Stimulated activated CD8-positive, alpha-beta memory T cell treated with anti-CD3 and anti-CD28 coated beads, Interleukin-15, amount 100 ng/mL, for 4 hours (primary cell): ENCODE measurements at places on chromosomes 5 and 9.
A peak's percentile ranks its signal among the peaks of the same experiment; 100 is the strongest.

GRCh38 chr9:5800969-5801738, 31.8 kb downstream of the ERMP1 start:
- DNase-seq: no peak

DNA sequence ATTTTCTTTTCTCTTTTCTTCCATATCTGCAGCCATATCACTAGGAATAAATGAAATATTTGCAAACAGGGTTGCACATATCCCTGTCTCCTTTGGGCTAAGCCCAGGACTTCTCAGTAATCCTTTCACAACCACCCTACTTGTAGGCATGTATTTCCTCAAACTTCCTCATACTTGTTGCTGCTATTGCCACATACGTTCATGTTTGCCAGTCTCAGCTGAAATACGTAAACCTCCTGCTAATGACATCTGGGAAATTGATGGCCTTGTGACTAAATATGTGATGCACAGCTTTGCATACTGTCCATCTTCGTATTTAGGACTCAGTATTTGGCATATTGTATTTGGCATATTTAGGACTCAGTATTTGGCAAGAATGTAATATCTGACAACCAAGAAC, 224.6 kb downstream of the PLK2 start:
- no peak for DNase-seq

DNA sequence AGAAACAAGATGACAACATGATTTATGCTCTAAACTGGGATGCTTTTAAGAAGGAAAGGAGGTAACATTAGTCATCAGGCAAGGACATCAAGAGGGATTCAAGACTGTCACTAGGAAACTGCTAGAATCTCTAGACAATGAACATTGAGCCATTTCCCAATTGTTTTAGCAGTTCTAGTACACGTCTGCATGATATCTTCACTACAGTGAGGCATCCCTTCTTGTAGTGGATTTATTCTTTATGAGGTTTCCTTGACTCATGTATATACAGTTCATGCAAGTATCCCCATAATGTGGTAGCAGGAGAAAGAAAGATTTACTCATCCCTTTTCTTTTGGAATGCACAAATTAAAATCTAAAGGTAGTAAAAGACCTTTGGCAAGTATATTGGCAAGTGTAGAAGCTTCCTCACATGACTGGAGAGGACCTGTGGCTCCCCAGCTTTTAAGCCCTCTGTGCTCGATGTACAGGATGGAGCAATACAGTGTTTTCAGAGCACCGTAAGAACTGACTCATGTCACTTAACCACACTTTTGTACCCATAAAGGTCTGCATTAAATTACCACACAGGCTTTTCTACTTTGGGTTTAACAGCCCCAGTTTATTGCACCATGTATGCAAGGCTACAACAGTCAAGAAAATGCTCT, 335.9 kb downstream of the SEMA5A start:
- DNase-seq: no peak

GRCh38 chr9:123267481-123268198, 746 bp downstream of the STRBP start:
- DNase-seq: no peak

DNA sequence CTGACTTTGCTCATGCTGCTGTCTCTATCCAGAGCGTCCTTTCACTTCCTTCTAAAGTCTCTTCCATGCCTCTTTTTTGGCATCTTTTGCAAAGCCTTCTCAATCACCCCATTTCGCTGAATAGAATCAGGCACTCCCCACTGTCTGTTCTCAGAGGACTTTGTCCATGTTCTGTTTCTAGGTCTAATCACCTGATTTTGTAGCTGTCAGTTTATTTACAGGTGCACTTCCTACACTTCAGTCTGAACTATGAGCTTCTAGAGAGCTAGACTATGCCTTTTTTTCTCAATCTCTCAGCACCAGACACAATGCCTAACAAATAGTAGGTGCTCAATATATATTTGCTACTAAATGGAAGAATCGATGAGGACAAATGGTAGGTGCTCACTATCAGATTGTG, 29.9 kb downstream of the TLR4 start:
- no peak for DNase-seq

DNA sequence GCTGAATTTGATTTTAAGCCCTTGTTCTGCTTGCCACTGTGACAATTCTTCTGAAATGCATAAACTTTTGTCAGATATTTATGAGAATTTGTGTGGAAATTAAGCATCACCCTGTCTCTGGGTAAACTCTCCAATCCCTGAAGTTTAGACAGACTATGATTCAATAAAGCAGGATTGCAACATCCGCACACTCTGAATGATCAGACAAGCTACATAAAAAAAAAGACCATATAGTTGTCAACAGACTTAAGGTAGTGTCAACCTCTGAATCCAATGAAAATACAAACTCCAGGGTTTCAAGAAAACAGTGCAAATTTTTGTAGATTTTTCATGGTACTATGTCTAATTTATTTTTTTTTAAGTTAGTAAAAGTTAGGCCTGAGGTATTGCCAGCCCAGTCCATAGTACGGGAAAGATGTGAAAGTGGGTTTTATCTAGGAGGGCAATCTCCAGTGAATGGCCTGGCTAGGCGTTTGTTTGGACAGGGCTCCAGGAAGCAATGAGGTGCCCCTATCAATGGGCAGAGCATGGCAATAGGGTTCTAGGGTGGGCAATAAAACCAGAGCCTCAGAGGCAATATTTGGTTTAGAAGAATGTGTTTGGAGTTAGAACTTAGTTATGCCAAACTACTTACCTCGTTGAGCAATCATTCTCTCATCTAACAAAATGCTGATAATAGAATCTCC, 762.6 kb upstream of the SEMA6A start:
- no peak for DNase-seq

- no peak for DNase-seq
Measured at GRCh38 chr9:78848061-78848460, 551.1 kb downstream of the PSAT1 start.

DNA sequence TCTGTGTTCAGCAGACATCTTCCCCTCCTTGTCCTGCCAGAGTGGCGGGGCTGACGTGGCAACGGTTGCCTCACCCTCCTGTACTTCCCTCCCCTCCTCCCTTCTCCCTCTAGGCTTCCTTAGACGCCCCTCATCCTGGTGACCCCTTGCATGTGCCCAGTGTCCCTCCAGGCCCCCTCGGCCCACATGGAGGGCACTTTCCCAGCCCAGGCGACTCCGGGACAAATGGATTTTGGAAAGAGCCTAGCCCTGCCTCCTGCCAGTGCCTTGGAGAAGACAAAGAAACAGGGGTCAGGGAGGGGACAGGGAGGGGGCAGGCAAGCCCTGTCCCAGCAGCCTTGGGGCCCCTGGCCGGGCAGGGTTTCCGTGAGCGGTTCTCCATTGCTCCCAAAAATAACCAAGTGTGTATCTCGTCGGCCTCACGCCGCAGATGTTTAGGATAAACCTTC, 38.3 kb upstream of the NEURL1B start:
- no peak for DNase-seq

DNA sequence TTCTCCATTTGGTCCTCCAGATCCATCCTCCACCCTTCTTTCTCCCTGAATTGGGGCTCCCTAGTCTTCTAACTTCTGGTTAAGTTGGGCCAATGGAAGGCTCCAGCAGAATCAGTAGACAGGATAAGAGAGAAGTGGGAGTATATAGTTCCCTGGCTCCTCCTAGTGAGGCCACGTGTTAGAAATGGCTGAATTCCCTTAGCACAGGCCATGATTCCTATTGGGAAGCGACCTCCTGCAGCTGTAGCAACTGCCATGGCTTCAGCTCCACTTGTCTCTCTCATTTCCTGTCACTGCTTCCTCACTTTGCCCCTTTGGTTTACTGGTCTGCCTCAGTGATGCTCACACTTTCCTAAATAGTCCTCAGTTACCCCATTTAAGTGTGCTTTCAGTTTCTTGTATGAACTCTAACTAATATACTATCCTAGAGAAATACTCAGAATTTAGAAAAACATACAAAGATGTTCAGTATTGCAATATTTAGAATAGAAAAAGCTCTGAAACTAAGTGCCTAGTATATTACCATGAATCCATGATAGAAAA, 104.8 kb upstream of the SMARCA2 start:
- DNase-seq: no peak

- DNase-seq: no peak
Measured at GRCh38 chr9:108444400-108445358, 411.1 kb downstream of the ACTL7B start.

DNA sequence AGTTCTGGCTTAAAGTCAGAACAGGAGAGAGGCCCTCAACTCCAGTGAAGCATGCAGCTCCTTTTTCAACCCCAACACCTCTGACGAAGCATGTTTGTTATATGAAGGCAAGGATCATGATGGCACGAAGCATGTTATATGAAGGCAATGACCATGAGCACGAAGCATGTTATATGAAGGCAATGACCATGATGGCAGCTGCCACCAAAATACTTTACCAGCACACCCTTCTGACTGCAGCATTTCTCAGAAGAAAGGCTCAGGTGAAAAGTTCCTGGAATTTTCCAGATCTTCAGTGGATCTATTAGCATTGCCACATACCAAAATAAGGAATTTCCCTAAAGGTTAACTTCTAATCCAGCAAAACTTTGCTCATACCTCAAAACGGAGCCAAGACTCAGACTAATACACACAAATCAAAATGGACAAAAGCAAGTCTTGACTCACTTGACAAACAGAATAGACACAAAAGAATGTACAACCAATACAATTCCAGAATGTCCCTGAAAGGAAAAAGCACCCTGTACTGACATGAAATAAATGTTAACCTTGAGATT, 217.4 kb downstream of the FANCC start:
- no peak for DNase-seq

GRCh38 chr9:96453625-96454024, 3.7 kb downstream of the HABP4 start:
- no peak for DNase-seq

DNA sequence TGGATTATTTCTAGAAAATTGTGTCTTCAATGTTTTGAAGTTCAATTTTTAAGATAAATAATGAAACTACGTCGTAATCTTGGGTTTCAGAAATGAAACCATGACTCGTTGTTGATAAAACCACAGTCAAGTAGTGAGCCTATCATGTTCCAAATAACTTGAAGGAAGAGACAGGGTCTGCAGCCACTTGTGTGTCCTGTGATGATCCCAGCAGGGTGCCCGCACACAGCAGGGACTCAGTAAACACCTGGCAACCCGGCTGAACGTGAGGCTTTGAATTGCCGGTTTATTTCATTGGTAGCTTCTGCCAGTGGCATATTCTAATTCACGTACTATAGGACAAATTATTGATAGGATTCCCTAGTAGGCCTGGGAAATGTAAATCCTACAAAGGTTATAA, 679.6 kb downstream of the IRX1 start:
- no peak for DNase-seq

DNA sequence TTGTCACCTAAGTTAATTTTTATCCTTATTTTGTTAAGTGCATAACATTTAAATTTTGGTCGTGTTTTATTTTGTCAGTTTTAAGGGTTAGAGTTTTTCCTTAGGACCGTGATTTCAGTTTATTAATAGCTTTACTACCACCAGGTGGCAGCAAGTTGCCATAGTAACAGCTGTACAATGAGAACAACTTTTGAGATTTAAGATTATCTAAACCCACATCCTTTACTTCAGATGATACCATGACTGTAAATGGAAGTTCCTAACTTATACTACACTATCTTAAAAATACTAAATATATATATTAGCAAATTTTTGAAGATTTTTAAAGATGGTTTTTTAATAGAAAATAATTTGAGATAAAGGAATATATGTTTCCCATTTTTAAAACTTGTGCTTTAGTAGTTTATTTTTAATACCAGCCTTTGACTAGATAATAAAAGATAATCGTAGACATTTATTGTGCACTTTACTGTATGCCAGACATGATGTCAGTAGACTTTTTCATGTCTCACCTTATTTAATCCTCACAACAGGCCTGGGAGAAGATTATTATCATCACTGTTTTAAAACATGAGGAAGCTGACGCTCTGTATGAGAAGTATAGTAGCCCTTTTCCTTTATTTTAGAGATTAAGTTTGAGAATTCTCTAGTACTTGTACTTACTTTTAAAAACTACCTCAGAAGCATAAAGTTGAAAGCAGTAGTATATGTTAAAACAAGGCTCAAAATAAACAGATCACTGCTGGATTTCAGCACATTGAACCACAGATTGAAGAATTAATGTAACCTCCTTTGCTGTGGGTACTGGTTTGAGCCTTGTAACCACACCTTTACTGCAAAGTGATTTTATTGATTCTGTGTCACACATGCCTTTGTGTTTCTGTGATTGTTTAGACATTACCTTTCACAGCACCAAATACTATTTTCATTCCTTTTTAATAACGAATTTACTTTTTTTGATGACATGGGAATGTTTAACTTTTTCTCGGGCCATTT, 27.5 kb downstream of the SREK1 start:
- peak; percentile 19 for DNase-seq

- no peak for DNase-seq
Measured at GRCh38 chr5:25573691-25574090, 928.9 kb upstream of the CDH10 start.

DNA sequence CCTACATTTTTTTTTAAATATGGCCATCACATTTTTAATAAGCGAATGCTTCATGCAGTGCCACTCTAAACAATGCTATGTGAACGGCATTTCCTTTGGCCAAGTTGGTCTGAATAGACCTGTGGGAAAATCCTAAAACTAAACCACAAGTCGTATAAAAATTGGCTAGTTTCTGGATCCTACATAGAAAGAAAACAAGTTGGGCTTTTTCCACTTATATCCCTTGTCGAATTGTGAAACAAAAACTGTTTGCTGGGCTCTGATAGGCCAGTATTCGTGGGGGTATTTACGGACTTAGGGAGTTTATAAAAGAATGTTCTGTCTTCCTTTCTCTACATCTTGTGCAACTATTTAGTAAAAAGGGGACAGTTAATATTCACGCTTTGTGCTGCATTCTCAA, 153.1 kb upstream of the KLF9 start:
- no peak for DNase-seq

DNA sequence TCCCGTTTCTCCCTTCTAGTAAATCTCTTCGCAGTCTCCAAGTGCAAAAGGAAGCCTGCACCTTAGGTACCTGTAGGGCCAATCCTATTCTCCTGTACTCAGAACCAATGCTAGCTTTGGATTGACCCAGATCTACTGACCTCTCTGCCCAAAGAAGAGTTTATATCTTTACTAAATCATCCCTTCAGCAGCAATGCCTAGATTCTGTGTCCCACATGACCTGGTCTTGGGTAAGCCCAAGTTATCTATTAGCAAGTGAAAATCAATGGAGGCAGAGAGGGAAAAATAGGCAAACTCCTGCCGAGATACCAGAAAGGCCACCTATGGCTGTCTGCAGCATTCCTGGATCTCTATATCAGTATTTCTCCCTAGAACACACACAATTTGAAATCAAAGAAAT, 60.0 kb downstream of the SUSD1 start:
- DNase-seq: no peak

DNA sequence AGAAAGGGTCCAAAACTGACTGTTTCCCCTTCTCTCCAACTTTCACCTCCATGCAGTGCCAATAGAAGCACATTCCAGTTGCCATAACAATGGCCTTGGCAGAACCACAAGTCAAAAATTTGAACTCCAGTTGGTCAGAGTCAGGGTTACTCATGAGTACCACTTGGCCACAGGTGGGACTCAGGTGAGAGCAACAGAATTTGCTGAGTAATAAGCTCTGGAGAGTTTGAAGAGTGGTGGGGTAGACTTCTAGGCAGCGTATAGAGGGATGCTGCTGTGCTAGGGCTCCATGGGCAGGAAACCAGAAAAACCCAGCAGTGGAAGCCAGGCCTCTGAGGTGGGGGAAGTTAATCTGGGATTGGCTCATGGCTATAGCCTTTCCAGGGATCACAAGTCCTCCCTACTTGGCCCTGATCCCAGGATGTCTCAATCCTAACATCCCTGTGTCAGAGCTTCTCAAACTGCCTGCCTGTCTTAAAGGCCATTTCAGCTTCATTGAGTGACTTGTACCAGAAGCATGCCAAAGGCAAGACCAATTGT, 30.2 kb downstream of the SNX18 start:
- no peak for DNase-seq
